ENCODE measurements at places on chromosomes 13 and 19. TPM values are rescaled to one million over a fixed set of nuclear protein-coding genes. Genes with fewer than 3 reads are reported as not detected.
A peak's percentile ranks its signal among the peaks of the same experiment; 100 is the strongest.

GRCh38 chr13:50664951-50665350 lies 178.5 kb downstream of the DLEU7 start:
- no peaks in the 10 kb centered on the region for H3K36me3 ChIP-seq
- H3K27ac ChIP-seq = no peak overlapping the region
- no peak for DNase-seq
- H3K4me3 ChIP-seq = no peak overlapping the region

DNA sequence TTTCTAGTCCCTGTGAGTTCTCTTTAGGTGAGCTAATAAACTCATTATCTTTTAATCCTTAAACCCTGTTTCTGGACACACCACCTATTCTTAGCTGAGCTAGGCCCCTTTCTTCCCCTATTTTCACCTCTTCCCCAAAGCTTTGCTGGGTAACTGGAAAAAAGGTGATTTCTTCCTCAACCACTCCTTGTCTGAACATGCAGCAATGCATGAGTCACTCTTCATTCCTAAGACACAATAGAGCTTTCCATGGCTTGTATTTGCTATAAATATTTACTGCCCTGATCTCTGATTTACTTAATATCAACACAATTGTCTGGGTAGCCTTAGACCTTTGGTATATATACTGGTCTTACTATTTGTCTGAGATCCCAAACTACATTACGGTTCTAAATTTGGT lies 370.9 kb downstream of the KLF5 start:
- H3K36me3 ChIP-seq = no peaks in the 10 kb centered on the region
- no peak overlapping the region for H3K4me3 ChIP-seq
- H3K27ac ChIP-seq = peak overlapping the region; percentile 88
- peak; percentile 77 for DNase-seq

The HIF3A gene
- 0.25 TPM for total RNA-seq

GRCh38 chr19:46410205-46411087 lies 2.9 kb downstream of the CCDC8 start:
- no peaks in the 10 kb centered on the region for H3K36me3 ChIP-seq
- H3K27me3 ChIP-seq = peaks cover 44% of the 10 kb centered on the region
- DNase-seq = no peak

- no peaks in the 10 kb centered on the region for H3K4me1 ChIP-seq
- no peak overlapping the region for H3K27ac ChIP-seq
- DNase-seq = no peak
These were observed 506.7 kb upstream of the GPC6 start for GRCh38 chr13:92719868-92720267.

GRCh38 chr13:63427170-63427569 lies 2011.5 kb upstream of the PCDH20 start:
- no peaks in the 10 kb centered on the region for H3K36me3 ChIP-seq
- H3K27ac ChIP-seq = no peak overlapping the region
- DNase-seq = no peak
- no peaks in the 10 kb centered on the region for H3K27me3 ChIP-seq

DNA sequence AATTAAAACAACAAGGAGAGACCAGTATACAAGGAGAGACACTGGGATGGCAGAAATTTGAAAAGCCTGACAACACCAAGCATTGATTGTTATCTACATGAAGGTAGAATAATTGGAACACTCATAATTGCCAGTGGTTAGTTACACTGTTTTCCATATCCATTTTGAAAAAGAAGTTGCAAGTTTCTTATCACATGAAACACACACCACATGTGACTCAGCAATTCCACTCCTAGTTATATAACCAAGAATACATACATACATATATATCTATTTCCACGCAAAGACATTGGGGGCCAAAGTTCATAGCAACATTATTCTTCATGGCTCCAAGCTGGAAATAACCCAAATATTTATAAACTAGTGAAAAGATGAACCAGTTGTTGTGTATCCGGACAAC lies 15.2 kb upstream of the PABPC3 start:
- no peak overlapping the region for H3K27ac ChIP-seq
- H3K4me1 ChIP-seq = no peaks in the 10 kb centered on the region
- H3K27me3 ChIP-seq = peaks cover 17% of the 10 kb centered on the region
- no peak for DNase-seq
- H3K4me3 ChIP-seq = no peak overlapping the region
- no peaks in the 10 kb centered on the region for H3K36me3 ChIP-seq

DNA sequence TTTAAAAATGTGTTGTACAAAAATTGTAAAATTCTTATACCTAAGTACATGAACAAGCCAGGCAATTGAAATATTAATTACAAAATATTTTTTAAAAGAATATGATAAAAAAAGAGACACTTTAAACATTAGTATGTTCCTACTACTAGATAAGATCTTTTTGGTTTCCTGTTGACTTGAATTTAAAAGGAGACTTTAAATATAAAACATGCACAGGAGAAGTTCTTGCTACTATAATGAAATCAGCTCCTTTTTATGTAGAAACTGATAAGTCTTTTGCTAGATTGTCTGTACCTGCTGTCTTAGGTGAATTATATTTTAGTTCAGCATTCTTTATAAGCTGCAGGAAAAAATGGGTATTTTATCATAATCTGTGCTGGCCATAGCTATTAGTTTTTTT lies 140.2 kb downstream of the TNFSF13B start:
- no peak for DNase-seq
- H3K4me1 ChIP-seq = no peaks in the 10 kb centered on the region
- peaks cover 45% of the 10 kb centered on the region for H3K27me3 ChIP-seq
- no peak overlapping the region for H3K4me3 ChIP-seq
- no peak overlapping the region for H3K27ac ChIP-seq
- H3K36me3 ChIP-seq = no peaks in the 10 kb centered on the region

- H3K27ac ChIP-seq = no peak overlapping the region
- no peaks in the 10 kb centered on the region for H3K36me3 ChIP-seq
- no peak for DNase-seq
- no peaks in the 10 kb centered on the region for H3K27me3 ChIP-seq
- H3K4me3 ChIP-seq = no peak overlapping the region
These were observed 25.4 kb downstream of the COMMD6 start for GRCh38 chr13:75512253-75512652.

DNA sequence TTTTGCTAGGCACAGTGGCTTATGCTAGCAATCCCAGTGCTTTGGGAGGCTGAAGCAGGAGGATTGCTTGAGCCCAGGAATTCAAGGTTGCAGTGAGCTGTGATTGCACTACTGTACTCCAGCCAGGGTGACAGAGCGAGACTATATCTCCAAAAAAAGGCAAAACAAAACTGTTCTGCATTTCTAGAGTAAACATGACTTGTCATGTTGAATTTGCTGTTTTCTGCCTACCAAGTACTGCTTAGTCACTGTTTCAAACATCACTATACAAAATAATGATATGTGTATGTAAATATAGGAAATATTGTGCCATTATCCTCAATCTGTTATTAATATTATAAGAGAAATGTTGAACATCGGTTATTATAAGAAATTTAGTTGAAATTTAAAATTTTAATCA lies 9.2 kb downstream of the RFC3 start:
- no peaks in the 10 kb centered on the region for H3K4me1 ChIP-seq
- H3K4me3 ChIP-seq = no peak overlapping the region
- no peak for DNase-seq

The SUGP2 gene
- total RNA-seq = 73.1 TPM

GRCh38 chr19:29532097-29532496 lies 6.3 kb downstream of the VSTM2B start:
- DNase-seq = no peak
- no peak overlapping the region for H3K27ac ChIP-seq
- H3K4me3 ChIP-seq = no peak overlapping the region
- peaks cover 60% of the 10 kb centered on the region for H3K27me3 ChIP-seq
- H3K4me1 ChIP-seq = no peaks in the 10 kb centered on the region

The NANOS3 gene
- 2.1 TPM for total RNA-seq

- DNase-seq = no peak
- no peaks in the 10 kb centered on the region for H3K27me3 ChIP-seq
- H3K4me3 ChIP-seq = no peak overlapping the region
- H3K4me1 ChIP-seq = no peaks in the 10 kb centered on the region
- H3K36me3 ChIP-seq = peaks cover 21% of the 10 kb centered on the region
- H3K27ac ChIP-seq = no peak overlapping the region
These were observed 41.5 kb downstream of the NOTCH3 start for GRCh38 chr19:15159251-15159650.

- peak; percentile 43 for DNase-seq
- no peaks in the 10 kb centered on the region for H3K4me1 ChIP-seq
- H3K27ac ChIP-seq = no peak overlapping the region
- H3K36me3 ChIP-seq = no peaks in the 10 kb centered on the region
These were observed 21.8 kb downstream of the MRPS12 start for GRCh38 chr19:38952395-38953165.

The COL4A1 gene
- total RNA-seq = 12.3 TPM

DNA sequence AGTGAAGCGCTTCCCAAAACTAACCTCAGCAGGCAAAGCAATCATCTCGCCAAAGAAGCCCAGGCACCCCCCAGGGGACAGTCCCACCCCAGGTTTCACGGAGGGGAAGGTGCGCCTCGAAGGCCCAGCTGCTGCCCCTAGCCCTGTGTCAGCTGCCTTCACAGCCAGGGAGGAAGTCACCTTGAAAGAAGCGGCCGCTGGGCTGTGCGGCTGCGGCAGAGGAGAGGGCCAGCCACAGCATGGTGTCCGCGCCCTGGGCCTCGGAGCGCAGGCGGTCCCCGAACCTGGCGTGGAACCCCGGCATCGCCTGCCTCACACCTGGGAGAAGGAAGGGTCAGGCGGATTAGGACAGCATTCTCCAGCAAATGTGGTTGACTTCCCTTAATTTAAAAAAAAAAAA lies 35.0 kb downstream of the DHRS12 start:
- no peaks in the 10 kb centered on the region for H3K36me3 ChIP-seq
- no peak overlapping the region for H3K4me3 ChIP-seq
- DNase-seq = no peak
- H3K27ac ChIP-seq = no peak overlapping the region
- H3K4me1 ChIP-seq = no peaks in the 10 kb centered on the region

- peak overlapping the region; percentile 53 for H3K4me3 ChIP-seq
- H3K27ac ChIP-seq = peak overlapping the region; percentile 92
- peaks cover 61% of the 10 kb centered on the region for H3K4me1 ChIP-seq
These were observed 67.8 kb downstream of the RASA3 start for GRCh38 chr13:114064450-114065140.

The TMPRSS9 gene
- 0.10 TPM for total RNA-seq

- no peaks in the 10 kb centered on the region for H3K4me1 ChIP-seq
- no peak overlapping the region for H3K4me3 ChIP-seq
- H3K27me3 ChIP-seq = peaks cover 3% of the 10 kb centered on the region
- no peaks in the 10 kb centered on the region for H3K36me3 ChIP-seq
- H3K27ac ChIP-seq = no peak overlapping the region
These were observed 10.2 kb downstream of the VSIG10L start for GRCh38 chr19:51331716-51332115.

GRCh38 chr13:18992791-18993190 lies 188.8 kb downstream of the TUBA3C start:
- H3K27me3 ChIP-seq = 0 out of 2 replicates have a peak, but pooled peaks cover 1% of the 10 kb centered on the region
- no peak for DNase-seq
- no peaks in the 10 kb centered on the region for H3K4me1 ChIP-seq
- H3K4me3 ChIP-seq = no peak overlapping the region
- H3K36me3 ChIP-seq = no peaks in the 10 kb centered on the region

GRCh38 chr19:7480222-7480969 lies 8.4 kb downstream of the PEX11G start:
- H3K27me3 ChIP-seq = no peaks in the 10 kb centered on the region
- H3K36me3 ChIP-seq = no peaks in the 10 kb centered on the region
- H3K4me3 ChIP-seq = no peak overlapping the region
- H3K4me1 ChIP-seq = peaks cover 38% of the 10 kb centered on the region
- DNase-seq = no peak

The PSG4 gene
- not detected for total RNA-seq

GRCh38 chr13:107370015-107370785 lies 802.3 kb upstream of the ARGLU1 start:
- DNase-seq = no peak
- H3K4me1 ChIP-seq = peaks cover 7% of the 10 kb centered on the region
- no peaks in the 10 kb centered on the region for H3K27me3 ChIP-seq
- no peaks in the 10 kb centered on the region for H3K36me3 ChIP-seq
- H3K27ac ChIP-seq = no peak overlapping the region

DNA sequence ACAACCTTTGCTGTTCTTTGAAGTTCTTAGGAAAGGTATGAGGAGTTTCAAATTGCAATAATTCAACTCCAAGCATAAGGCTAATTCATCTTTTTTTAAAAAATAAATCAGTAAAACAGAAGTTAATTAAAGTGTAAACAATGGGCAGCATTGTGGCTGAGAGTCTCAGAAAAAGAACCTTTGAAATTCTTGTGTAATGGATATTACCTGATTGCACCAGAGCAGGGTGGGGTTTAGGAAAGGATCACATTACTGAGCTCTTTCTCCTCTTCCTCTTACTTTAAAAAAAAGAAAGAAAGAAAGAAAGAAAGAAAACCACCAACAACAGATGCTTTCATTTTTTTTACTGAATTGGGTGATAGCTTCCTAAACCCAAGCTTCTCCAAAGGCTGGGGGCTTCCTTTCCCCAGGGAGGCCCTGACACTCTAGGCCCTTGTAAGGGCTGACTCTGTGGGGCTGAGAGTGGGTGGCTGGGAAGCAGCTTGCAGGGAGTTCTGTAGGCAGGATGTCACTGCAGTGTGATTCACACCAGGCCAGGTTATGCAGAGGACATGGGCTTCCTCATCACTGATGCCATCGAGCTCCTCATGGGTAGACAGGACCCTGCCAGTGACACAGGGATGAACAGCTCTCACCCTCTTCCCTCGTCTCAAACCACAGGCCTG lies 564.5 kb downstream of the FGF9 start:
- H3K27me3 ChIP-seq = peaks cover 29% of the 10 kb centered on the region
- no peaks in the 10 kb centered on the region for H3K36me3 ChIP-seq
- no peaks in the 10 kb centered on the region for H3K4me1 ChIP-seq
- no peak overlapping the region for H3K4me3 ChIP-seq
- H3K27ac ChIP-seq = no peak overlapping the region

GRCh38 chr13:109747524-109747923 lies 38.9 kb downstream of the IRS2 start:
- H3K27me3 ChIP-seq = no peaks in the 10 kb centered on the region
- peaks cover 43% of the 10 kb centered on the region for H3K4me1 ChIP-seq
- DNase-seq = no peak

- H3K27me3 ChIP-seq = no peaks in the 10 kb centered on the region
- no peak for DNase-seq
- H3K27ac ChIP-seq = no peak overlapping the region
These were observed 3.8 kb downstream of the BCAT2 start for GRCh38 chr19:48806818-48807589.

DNA sequence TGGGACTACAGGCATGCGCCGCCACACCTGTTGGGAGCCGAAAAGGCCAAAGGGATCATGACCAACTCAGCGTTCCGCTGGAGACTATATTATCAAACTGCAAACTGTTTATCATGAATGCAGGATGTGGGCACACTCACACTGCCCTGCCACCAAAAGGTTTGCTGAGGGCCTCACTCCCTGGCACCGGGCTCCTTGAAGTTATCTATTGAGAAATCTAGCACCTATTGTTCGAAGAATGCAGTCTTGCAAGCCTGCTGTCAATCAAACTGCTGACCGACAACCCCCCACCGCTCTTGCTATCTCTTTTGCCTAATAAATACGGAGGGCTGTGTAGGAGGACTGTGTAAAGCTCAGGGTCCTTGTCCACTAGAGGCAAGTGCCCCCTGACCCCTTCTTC lies 5.2 kb upstream of the ZNF836 start:
- peak; percentile 89 for DNase-seq
- no peaks in the 10 kb centered on the region for H3K36me3 ChIP-seq
- H3K27me3 ChIP-seq = no peaks in the 10 kb centered on the region
- no peak overlapping the region for H3K27ac ChIP-seq

GRCh38 chr13:70568571-70568970 lies 460.3 kb upstream of the KLHL1 start:
- H3K27ac ChIP-seq = no peak overlapping the region
- no peaks in the 10 kb centered on the region for H3K4me1 ChIP-seq
- no peaks in the 10 kb centered on the region for H3K27me3 ChIP-seq
- no peak overlapping the region for H3K4me3 ChIP-seq
- no peaks in the 10 kb centered on the region for H3K36me3 ChIP-seq

The LYPD3 gene
- total RNA-seq = 70.8 TPM
